CD4-positive, alpha-beta T cell treated with Interleukin-6 at 100 ng/mL for 8 hours (primary cell): ENCODE measurements at places on chromosomes 12 and 14.

DNA sequence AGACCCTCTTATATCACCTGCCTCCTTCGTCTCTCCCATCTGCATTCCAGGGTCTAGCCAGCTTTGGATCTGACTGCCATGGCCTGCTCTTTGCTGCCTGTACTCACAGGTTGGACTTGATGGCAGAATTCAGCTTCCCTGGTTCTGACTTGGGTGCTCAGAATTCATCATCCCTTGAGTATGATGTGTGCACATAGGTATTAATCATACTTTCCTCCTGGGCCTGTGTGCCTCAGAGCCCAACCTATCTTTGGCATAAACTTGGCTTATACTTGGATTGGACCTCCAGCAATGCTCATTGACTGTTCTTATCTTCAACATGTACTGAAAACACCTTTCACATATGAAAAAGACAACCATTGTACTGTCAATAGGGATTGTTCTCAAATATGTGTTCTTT lies 70.7 kb upstream of the LMNTD1 start:
- DNase-seq, result no peak

DNA sequence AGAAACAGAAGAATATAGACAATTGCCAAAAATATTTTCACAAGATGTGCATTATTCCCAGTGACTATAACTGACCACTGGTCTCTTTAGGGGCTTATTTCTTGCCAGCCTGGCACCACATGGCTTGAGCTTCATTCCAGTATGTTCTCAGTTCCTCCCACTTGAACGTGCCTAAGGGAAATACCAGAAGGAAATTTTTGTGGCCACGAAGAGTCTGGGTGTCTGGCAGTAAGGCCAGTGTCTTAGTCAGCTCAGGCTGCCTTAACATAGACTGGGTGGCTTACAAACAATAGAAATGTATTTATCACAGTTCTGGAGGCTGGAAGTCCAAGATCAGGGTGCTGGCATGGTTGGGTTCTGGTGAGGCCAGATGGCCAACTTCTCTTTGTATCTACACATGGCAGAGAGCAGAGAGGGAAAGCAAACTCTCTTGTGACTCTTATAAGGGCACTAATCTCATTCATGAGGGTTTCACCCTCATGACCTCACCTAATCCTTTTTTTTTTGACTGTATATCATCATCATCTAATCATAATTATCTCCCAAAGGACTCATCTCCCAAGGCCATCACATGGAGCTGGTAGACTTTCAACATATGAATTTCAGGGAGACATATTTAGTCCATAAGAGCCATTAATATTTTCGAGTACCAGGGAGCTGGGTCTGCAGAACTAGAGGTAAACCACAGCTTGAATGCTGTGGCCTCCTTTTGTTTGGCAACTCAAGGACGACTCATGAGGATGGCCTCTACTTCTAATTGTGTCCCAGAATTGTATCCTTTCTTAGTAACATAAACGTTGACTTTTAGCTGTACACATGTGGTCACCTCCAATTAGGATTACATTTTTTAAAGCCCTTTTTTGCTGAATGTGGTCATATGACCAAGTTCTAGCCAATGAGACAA lies 5.1 kb upstream of the SMOC1 start:
- no peak for DNase-seq

DNA sequence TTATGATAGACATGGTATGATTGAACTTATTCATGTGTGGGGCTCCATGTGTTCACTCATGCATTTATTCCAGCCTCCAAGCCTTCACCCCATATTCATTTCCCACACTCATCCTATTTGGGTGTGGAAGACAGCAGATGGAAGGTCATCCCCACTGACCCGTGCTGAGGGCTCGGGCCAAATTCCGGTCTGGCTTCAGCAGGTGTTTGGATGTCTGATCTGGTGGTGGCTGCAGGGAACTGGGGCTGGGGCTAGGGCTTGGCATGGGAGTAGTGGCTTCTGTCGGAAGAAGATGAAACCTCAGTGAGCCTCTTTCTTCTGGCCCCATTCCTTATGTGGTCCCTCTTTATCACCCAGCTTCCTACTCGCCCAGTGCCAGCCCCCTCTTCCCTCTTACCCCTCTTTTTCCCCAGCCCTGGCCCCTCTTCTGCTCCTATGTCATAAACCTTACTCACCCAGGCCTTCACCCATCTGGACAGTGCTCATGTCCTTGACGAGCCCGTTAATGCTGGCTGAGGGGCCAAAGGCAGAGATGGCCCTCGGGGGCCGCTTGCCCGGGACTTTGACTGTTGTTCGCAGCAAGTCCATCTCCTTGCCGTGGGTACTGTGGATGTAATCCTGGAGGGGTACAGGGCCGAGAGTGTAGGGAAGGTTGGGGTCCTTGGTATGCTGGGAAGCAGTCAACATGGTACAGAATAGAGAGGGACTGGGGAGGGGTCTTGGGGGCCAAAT lies 8.0 kb downstream of the AGAP2 start:
- no peak for DNase-seq

DNA sequence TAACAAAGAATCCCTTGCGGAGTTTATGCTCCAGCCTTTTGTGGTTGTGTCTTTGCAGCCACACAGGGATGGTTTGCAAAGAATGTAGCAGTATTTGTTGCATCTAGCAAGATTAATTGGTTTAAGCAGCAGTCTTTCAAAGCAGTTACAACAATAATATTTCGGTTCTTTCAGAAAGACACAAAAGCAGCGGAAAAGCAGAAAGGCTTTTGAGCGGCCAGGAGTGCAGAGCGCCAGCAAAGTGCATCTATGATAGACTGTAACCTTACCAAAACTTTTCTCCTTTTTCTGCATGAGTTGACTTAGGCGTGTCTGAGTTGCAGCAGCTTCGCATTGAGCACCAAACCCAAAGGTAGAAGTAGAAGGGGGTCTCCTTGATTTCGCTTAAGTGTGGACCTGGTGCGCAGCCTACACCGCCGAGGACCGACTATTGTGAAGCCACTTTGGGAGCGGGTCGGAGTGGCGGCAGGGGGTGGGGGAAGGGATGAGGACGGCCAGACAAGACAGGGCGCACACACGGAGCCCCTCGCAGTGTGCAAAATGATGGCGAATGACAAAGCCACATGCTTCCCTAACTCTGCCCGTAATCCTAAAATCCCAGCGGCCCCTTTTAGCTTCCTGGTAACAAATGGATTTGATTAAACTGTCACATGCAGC lies 1.2 kb downstream of the LMO3 start:
- no peak for DNase-seq

GRCh38 chr12:58540480-58541299 lies 379.6 kb downstream of the LRIG3 start:
- no peak for DNase-seq

- DNase-seq, result no peak
Measured at GRCh38 chr12:1091350-1091749, 100.3 kb downstream of the ERC1 start.

- DNase-seq, result peak; percentile 67
Measured at GRCh38 chr12:130818635-130819576, 20.1 kb downstream of the STX2 start.

DNA sequence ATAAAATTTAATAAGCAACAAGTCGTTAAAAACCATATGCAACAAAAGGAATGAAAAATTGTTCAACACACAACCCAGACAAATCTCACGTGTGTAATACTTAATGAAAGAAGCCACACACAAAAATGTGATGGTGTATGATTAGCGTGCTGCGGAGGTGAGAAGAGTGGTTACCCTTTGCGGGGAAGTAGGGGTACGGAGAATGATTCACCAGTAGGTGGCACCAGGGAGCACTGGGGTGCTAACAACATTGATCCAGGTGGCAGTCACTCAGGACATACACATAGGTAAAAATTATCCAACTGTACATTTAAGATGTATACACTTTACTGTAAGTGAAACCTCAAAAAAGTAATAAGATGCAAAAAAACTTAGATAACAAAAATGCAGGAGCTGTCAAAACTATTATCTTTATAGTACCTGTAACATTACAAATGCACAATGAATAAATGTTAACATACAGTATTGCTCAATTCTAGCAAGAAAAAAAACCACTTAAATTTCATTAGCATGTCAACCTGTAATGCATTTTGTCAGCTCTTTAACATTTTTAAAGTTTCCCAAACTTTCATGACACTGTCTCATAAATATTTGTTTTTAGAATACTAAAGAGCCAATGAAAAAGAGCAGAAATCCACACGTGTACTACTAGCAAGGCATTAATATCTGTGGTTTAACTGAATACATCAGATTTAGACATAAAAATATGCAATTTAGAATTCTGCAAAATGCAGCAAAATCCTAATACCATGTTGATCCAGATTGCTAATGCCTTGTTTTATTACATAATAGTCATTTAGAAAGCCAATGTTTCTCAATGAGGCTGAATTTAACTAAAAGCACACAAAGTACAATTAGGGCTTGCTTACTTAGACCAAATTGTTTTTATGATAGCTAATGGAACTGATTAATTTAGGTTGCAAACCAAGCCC lies 46.7 kb downstream of the TMCC3 start:
- DNase-seq, result peak; percentile 36

DNA sequence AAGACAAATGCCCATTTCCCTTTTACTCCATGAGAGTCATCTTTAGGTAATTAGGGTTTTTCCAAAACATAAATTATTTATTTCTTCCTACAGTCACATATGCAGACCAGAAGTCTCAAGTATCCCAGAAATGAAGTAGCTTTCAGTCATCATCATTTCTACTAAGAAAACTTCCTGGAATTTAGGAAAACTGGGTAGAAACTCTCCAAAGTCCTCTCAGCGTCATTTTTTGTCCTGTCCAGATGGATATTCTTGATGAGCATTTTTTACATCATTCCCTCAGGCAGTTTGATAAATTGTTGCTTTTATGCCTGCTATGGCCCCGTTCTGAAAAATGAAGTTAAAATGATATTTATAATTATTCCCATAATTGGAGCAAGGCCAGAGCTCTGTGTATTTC lies 93.9 kb upstream of the DCN start:
- no peak for DNase-seq

DNA sequence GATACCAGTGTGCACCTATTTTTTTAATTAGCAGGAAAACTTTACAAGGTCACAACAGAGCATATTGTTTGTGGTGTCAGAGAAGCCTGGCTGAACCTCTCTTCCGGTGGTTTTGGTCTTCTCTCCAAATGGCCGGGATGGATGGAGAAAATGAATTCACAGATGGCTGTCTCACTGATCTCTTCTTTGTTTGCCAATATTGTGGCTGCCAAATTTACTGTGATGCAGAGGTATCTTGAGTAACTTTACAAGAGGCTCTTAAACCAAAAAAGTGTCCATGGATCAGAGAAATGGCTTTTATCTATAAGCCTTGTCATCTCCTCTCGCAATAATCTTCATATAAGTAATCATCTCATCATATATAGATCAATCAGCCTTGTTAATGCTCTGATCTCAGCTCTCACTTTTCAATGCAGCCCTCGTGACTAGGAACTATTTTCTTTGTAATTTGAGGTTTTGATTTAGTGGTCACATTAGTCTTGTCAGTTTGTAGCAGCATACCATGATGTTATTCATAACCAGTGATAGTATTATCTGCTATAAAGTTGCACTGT lies 308.1 kb downstream of the EGLN3 start:
- no peak for DNase-seq

- DNase-seq, result peak; percentile 35
Measured at GRCh38 chr14:53295985-53296582, 143.0 kb upstream of the DDHD1 start.

GRCh38 chr14:59918824-59919569 lies 947 bp upstream of the LRRC9 start:
- DNase-seq, result no peak

DNA sequence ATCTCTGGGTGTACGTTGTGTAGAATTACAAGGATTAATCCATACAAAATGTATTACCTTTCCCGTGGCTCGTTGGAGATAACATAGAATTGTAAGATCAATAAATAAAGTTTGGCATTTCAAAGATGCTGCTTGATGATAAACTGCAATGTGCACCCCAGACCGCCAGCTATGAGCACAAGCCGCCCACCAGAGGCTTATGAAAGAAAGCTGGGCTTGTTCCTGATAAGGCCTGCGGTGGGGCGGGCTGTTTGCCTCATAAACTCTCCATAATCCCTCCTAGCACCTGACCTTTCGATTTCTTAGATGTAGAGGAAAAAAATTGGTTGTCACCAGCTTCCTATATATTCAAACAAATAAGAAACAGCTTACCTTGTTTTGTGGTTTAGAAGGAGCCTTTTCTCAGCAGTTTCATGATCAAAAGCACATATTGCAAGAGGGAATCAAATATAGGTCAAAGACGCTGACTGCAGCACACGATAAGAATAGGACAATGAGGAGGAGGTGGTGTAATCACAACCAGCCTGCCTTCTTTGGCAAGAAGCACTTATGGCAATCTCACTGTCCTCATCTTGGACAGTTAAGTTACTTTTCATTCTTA lies 293.6 kb downstream of the RMST start:
- no peak for DNase-seq

GRCh38 chr12:31589598-31589903 lies 1.4 kb downstream of the DENND5B start:
- no peak for DNase-seq

GRCh38 chr12:109752117-109753053 lies 38.8 kb downstream of the FAM222A start:
- no peak for DNase-seq

- DNase-seq, result no peak
Measured at GRCh38 chr12:29582146-29582545, 84.7 kb upstream of the OVCH1 start.

DNA sequence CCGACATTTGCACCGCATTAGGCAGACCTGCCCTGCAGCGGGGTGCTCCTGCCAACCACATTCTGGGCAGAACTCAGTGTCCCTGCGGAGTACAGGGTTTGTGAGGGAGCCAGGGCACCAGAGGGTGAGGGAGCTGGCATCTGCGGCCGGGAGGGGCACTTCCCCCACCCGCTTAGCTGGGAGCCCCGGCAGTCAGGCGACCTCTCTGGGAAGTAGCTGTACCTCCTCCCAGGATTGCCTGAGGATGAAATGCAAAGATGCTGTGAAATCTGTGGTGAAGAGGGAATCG lies 58.6 kb downstream of the ANKRD9 start:
- no peak for DNase-seq

DNA sequence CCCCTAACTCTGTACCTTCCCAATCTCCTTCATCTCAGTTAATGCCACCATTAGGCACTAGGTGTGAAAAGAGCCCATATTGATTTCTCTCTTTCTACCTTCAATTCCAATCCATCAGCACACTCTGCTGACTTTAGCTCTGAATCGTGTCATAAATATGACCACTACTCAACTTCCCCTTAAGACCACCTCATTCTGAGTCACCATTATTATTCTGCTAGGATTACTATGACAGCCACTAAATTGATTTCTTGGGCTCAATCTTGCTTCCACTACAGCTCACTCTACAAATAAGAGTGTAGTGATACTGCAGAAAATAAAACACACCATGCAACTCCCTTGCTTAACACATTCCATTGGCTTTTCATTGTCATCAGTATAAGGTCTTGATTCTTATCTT lies 1449.0 kb upstream of the FLRT2 start:
- DNase-seq, result no peak

DNA sequence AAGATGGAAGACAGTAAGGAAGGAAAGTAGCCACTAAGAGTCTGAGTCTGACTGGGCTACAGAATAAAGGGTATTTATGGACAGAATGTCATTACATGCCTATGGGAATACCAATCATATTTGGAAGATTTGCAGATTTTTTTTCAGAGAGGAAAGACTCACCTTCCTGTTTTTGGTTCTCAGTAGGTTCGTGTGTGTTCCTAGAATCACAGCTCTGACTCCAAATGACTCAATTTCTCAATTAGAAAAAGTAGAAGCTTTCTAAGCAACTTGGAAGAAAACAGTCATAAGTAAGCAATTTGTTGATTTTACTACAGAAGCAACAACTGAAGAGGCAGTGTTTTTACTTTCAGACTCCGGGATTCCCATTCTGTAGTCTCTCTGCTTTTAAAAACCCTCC lies 15.4 kb upstream of the PAPLN start:
- DNase-seq, result no peak

GRCh38 chr14:89239023-89239422 lies 178.0 kb downstream of the FOXN3 start:
- no peak for DNase-seq

- DNase-seq, result no peak
Measured at GRCh38 chr12:27951898-27952297, 20.6 kb downstream of the PTHLH start.
